Mucosa of descending colon (tissue), 3 donors: ENCODE measurements at places on chromosomes 7 and 10.

DNA sequence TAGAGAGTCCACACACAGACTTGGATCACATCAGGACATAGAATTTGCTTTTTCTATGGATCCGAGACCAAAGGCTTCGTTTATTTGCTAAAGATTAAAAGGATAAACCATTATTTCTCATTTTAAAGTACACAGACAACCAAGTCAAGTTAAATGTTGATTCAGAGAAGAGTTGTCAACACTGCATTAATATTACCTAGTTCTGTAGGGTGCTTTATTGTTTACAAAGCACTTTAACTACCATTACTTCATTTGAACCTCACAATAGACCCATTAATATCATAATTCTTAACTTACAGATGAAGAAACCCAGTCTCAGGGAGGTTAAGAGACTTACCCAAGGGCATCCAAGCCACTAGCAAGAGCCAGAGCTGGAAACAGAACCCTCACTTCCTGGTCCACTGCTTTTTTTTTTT lies 43.2 kb upstream of the GSAP start:
- no peak for DNase-seq

GRCh38 chr10:131198843-131199242 lies 112.7 kb downstream of the TCERG1L start:
- DNase-seq, result no peak

DNA sequence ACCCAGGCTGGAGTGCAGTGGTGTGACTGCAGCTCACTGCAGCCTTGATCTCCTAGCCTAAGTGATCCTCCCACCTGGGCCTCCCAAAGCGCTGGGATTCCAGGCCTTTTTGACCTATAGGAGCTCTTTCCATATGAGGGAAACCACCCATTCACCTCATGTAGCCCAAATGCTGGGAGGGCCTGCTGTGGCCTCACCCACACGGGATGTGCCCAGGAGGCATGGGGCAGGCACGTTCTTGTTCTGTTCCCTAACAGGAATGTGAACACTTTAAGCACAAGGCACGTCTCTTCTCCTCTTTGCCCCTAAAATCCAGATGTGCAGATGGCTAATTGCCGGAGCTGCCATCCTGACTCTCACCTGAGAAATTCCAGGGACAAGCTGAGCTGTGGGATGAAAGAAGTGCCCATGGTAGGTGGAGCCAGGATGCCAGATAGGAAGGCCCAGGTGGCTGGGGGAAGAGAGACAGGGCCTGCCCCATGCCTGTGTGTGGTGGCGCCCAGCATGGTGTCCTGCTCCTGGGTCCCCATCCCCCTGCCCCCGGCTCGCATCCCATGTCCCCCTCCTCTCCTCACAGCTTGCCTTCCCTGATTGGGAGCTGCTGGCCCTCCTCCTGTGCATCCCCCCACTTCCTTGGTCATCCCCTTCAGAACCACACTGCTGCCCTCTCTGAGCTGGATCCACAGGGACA lies 17.3 kb downstream of the CAMK2B start:
- no peak for DNase-seq

GRCh38 chr7:36048902-36049240 lies 104.2 kb upstream of the EEPD1 start:
- no peak for DNase-seq

- DNase-seq, result no peak
Observed at GRCh38 chr10:86122646-86123045, 243.9 kb downstream of the GRID1 start.

GRCh38 chr7:2108501-2109250 lies 124.1 kb downstream of the MAD1L1 start:
- no peak for DNase-seq

DNA sequence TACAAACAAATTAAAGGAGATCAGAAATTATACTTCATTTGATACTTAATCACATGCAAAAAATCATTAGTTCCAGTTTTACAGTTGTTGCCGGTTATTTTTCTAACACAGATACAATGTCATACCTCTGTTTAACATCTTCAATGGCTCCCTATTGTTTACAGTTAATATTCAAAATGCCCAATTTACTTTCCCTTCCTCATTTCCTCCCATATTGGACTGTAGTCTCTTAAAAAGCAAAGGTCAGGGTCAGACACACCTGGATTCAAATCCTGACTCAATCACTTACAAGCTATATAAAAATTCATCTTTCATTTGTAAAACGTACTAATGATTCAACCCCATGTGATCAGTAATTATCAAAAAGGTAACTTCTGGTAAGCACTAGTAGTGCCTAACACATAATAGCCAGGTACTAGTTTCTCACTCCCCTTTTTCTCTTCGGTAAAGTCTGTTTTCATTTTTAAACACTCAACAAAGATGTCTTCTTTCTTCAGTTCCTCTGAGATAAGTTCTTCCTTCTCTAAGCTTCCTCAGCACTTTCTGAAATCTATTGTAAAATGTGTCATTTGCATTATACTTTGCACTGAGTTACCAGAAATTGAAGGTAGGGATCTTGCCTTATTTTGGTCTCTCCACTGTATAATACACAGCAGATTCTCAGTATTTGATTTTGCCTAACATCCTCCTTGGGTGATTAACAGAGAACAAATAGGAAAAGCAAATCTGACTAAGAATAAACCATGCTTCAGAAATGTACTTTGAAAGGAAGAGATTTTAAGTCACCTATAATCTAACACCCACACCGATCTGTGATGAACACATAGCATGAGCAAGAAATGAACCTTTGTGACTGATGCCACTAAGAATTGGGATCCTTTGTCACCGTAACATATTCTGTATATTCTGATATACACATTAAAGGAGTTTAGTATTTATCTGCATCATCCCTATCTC lies 16.1 kb downstream of the KMT2C start:
- DNase-seq, result no peak

DNA sequence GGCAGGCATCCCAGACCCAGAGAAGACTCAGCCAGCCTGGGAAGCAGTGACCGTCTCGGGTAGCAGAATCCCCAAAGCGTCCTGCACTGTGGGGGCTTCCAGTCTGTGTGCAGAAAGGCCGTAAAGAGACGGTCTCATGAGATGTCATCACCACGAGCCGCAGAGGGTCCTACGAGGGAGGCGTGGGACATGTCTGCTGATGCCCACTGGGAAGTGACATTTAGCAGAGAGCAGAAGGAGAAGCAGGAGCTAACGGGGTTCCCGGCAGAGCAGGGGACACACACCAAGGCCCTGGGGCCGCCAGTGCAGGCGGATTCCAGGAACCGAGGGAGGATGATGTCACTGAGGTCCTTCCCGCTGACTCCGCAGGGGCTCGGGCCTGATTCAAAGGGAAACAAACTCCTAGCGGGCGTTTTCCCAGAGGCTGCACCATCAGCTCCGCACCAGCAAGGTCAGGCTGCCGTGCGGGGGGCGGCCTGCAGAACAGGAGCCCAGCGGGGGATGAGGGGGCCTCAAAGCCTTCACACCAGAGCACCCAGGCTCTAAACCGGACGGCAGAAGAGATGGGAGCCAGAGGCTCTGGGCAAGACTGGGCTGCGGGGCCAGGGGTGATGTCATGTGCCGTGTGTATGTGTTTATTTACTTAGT lies 85.4 kb upstream of the PDGFA start:
- DNase-seq, result no peak

- DNase-seq, result no peak
Observed at GRCh38 chr7:151866761-151867655, 9.9 kb downstream of the PRKAG2 start.

GRCh38 chr7:9776900-9777299 lies 1196.8 kb upstream of the PHF14 start:
- no peak for DNase-seq

DNA sequence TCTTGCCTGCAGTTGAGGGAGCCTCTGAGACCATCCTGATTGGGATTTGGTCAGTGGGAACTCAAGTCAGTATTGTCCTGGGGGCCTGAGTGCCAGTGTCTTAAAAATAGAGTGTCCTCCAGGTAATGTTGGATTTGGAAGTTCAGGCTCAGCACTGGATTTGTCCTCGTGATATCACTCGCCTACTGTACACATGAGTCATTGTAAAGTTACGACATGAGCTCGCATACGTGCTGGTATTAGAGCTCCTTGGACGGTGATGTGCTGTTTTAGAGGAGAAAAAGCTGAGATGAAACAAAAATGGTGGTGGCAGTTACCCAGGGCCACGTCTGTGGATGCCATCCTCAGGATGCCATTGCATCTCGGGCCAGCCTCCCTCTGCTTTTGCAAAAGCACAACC lies 78.2 kb downstream of the MGMT start:
- DNase-seq, result no peak

GRCh38 chr7:111074071-111074747 lies 16.7 kb upstream of the LRRN3 start:
- DNase-seq, result no peak

GRCh38 chr7:130272381-130273080 lies 5.9 kb downstream of the CPA2 start:
- no peak for DNase-seq

- no peak for DNase-seq
Observed at GRCh38 chr10:130105724-130106123, 4.9 kb downstream of the C10orf143 start.

- DNase-seq, result no peak
Observed at GRCh38 chr10:49092477-49092876, 22.8 kb downstream of the VSTM4 start.

DNA sequence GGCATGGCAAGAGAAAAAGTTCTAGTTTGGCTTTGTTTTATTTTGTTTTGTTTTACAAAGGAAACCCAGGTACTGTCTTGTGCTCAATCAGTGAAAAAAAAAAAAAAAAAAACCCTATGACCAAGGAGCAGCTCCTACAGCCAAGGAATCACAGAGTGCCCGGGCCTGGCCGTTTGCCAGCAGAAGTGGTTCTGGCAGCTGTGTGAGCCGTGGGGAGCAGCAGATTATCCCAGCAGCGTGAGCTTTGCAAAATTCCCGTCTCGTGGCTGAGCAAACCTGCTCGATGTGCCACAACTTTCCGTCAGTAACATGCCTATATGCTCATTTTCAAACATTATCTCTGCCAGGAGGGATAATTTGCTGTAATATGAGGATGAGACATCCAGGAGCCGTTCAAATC lies 293.7 kb downstream of the POU6F2 start:
- no peak for DNase-seq

DNA sequence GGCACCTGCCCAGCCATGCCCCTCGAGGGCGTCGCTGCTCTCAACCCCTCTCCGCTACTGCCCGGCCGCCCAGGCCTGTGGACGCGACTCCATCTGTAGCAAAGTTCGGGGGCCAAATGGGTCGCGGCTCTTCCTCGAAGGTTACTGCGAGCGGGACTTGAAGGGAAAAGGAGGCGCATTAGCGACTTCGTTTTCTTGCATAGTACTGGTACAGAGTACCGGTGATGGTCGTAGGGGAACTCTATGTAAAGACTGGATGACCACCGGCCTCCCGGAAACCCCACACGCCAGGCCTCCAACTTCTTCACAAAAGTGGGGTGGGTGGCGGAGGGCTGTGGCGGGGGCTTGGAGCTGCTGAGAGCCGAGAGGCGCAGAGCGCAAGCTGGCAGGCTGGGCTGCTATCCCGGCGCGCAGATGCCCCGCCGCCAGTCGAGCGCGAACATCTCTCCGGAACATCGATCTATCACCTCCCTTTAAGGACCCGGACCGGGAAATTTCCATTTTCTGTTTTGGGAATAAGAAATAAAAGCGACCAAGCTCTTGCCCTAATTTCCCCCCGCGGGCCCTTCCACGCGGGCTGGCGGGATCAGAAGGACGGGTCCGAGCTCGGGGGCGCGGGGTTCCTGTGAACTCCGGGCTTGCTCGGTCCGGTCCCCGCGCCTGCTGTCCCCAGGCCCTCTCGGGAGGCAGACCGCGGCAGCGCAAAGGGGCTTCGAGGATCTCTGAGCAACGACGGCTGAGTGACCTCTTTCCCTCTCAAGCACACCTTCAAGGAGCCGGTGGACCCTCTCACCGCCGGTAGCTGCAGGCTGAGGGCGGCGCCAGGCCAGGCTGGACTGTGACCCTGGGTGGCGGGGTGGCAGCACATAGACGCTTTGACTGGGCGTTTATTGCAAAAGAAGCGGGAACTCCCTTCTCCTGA lies 12.2 kb upstream of the FEZF1 start:
- peak; percentile 50 for DNase-seq

GRCh38 chr7:110800984-110801383 lies 289.9 kb upstream of the LRRN3 start:
- no peak for DNase-seq

- DNase-seq, result no peak
Observed at GRCh38 chr7:150668472-150668911, 17.0 kb upstream of the GIMAP2 start.

- no peak for DNase-seq
Observed at GRCh38 chr7:154917808-154918160, 85.1 kb downstream of the PAXIP1 start.

DNA sequence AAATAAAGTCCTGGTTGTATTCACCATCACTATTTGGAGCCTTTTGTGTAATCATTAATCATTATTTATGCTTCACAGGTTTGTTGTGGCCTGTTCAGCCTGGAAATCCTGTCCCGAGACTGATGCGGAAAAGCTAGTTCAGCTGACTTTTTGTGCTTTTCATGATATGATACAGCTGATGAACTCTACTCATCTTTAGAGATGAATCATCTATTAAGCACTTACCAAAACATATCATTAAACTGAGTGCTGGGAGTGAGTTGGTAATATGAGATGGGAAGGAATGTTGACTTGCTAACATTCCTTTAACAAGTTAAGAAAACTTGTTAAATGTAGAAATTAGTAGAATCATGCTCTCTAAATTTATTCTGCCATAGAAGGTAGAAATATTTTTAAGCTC lies 53.0 kb downstream of the CROT start:
- DNase-seq, result no peak

DNA sequence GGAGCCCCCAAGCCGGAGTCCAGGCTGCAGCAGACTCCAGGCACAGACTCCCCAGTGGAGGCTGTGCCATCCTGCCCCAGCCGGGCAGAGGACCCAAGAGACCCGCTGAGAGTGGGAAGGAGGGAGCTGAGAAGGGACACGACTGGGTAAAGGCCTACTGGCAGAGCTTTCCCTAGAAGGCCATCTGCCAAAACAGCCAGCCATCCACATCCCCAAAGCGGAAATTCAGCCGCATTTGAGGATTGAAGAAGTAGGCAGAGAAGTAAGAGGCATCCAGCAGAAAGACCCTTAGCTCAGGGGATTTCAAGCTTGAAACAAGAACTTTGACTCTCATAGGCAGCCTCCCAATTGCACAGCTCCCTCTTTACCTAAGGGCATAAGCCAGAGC lies 857 bp downstream of the CPXM2 start:
- no peak for DNase-seq

- no peak for DNase-seq
Observed at GRCh38 chr7:4687956-4688355, 5.9 kb downstream of the FOXK1 start.

- DNase-seq, result no peak
Observed at GRCh38 chr7:18685971-18686370, 190.4 kb downstream of the HDAC9 start.

DNA sequence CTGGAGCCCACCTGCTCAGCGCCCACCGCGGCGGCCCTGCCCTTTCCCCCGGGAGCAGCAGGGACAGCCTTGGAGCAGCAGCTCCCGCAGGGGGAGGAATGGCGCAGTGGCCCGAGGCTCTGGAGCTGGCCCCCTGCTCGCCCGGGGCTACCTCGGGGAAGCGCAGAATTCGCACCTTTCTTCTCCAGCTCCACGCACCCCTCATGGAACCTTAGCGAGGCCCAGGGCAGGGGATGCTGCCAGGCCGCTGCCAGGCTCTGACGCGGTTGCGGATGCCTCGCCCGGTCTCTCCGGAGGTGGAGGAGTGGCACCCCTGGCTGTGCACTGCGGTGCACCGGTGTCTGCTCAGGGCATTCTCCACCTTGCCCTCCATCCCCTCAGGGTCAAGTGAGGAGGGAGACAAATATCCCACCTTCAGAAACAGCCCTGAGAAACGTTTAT lies 84.9 kb upstream of the MKI67 start:
- no peak for DNase-seq
